Activated CD4-positive, alpha-beta T cell treated with anti-CD3 and anti-CD28 coated beads, Interleukin-2, Interleukin-4, amounts not matched to agents 100 ng/mL and 50 ng/mL, durations not matched to agents 16 hours and 8 hours (primary cell): ENCODE measurements at places on chromosomes 2 and 18.

DNA sequence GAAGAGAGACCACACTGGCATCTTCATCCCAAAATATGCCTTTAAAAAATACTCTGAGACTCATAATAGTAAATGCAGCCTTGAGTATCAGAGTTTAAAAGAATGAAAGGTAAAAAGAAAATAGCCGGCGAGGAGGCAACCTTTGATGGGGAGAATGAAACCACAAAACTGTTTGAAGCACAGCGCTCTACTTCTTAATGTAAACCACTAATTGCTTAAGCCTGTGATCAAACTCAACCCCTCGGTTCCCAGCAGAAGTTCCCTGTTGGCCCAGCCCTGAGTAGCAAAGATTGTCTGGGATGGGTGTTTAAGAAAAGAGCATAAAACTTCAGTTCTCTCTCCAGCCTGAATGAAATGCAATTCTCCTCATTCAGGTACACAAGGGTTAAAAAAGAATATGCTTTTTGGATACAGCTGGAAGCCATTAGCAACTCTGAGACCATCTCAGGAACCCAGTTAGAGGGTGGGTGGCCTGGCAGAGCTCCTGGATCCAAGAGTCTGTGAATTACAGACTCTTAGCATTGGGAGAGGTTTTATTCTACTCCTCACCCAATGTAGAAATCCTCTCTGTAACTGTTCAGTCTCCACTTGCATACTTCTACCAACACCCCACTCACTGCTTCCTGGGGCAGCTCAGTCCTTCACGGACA lies 44.8 kb downstream of the VIT start:
- DNase-seq, result no peak

DNA sequence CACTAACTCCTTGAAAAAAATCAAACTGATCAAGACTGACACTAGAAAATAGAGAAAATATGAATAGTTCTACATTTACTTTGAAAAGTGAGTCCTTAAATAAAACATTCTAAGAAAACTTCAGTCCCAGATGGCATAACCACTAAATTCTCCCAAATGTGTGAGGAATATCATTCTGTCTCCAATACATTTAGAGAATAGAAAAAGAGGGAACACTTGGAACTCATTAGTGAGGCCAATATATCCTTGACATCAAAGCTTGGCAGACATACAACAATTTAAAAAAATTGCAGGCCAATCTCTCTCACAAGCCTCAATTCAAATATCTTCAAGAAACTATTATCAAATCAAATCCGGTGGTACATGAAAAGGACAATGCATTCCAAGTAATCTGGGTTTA lies 79.3 kb upstream of the TMEM247 start:
- no peak for DNase-seq

- no peak for DNase-seq
Observed at GRCh38 chr2:8125741-8126711, 555.8 kb upstream of the ID2 start.

DNA sequence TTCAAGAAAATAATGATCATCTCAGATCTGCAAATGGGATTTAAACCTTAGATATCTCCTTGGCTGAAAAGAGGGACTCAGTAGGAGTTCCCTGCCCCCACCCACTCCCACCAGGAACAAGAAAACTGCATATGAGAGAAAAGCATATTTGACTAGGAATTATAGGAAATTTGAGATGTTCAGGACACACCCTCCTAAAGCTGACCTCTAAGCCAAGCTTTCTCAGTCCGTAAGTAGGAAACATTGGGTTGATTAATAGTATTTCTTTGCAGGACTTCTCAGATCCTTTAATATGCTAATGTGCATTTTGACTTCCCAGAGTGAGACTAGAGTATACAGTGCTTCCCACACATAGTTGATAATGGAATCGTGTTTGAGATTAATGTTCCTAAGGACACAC lies 47.8 kb upstream of the DAPL1 start:
- DNase-seq, result no peak

GRCh38 chr2:106582148-106583143 lies 95.3 kb downstream of the CD8B2 start:
- peak; percentile 30 for DNase-seq

DNA sequence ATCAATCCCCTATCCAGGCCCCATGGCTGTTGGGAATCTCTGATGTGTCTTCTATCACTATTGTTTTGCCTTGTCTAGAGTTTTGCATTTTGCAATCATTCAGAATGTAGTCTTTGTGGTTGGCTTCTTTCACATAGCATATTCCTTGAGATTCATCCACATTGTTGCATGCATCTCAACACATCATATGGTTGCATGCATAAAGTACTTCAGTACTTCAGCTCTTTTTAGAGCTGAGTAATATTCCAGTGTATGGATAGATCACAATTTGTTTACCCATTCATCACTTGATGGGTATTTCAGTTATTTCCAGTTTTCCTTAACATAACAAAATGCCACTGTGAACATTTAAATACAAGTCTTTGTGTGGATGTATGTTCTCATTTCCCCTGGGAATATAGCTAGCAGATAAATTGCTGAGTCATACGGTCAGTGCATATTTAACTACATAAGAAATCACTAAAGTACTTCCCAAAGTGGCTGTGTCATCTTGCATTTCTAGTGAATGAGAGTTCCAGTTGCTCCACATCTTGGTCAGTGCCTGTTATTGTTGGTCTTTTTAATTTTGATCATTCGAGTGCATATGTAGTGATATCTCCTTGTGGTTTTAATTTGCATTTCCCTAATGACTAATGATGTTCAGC lies 138.8 kb downstream of the BCL11A start:
- no peak for DNase-seq

GRCh38 chr2:45285311-45285710 lies 276.1 kb upstream of the SIX2 start:
- DNase-seq, result no peak

- no peak for DNase-seq
Observed at GRCh38 chr2:12998685-12999084, 281.9 kb downstream of the TRIB2 start.

GRCh38 chr2:124395961-124396360 lies 370.9 kb downstream of the CNTNAP5 start:
- no peak for DNase-seq

- no peak for DNase-seq
Observed at GRCh38 chr18:75467281-75467795, 39.8 kb upstream of the SMIM21 start.

DNA sequence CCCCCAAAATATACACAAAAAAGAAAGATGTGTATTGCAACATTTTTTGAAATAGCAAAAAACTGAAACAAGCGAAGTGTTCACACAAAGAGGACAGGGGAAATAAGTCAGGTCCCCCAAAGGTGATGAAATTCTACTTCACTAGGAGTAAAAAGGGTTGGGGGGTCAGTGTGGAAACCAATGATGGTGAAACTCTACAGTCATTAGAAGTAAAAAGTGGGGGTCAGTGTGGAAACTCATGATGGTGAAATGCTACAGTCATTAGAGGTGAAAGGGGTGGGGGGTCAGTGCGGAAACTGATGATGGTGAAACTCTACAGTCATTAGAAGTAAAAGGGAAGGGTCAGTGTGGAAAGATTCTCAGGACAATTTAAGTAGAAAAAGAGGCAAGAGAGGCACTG lies 298.2 kb downstream of the EIPR1 start:
- DNase-seq, result no peak

DNA sequence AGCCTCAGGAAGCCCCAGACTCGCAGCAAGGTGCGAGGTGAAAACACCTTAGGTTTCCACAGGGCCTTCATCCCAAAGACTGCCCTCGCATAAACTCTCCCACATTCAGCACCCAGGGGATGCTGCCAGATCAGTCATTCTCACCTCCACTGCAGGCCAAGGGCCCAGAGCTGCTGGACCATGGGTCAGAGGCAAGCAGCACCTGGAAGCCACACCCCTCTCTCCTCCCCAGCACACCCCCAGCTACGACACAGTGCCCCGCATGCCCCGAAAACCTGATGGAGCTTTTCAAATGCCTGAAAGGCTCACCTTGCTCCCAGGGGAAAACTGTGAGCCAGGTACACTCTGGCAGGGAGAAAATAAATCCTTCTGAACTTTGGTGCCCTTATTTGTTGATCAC lies 31.9 kb upstream of the LDLRAD4 start:
- DNase-seq, result no peak

DNA sequence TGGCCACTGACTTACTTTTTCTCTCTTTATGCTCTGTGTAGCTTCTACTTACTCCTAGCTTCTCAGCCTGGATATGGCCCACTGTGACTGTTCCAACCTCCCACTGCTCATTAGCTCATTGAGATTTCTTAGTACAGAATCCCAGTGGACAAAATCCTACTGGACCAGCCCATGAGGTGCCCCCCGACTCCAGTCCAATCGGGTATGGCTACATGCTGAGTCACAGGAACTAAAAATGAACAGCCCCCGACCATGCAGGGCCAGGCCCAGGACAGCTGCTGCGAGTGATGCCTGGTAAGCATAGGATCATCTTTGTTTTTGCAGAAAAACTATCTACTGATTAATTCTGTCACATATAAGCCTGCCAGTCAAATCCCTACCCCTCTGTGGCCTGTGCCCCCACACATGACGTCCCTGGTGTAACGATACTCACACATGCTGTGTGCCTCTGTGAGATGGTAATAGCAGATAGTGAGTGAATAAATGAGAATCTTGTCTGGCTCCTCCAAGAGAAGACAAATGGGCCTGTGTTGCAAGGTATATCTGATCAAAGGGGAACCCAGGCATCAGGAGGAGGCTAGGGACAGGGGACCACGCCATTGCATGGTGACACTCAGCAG lies 85.9 kb upstream of the KLF7 start:
- DNase-seq, result peak; percentile 68
